ENCODE measurements at places on chromosomes 5 and 9.

DNA sequence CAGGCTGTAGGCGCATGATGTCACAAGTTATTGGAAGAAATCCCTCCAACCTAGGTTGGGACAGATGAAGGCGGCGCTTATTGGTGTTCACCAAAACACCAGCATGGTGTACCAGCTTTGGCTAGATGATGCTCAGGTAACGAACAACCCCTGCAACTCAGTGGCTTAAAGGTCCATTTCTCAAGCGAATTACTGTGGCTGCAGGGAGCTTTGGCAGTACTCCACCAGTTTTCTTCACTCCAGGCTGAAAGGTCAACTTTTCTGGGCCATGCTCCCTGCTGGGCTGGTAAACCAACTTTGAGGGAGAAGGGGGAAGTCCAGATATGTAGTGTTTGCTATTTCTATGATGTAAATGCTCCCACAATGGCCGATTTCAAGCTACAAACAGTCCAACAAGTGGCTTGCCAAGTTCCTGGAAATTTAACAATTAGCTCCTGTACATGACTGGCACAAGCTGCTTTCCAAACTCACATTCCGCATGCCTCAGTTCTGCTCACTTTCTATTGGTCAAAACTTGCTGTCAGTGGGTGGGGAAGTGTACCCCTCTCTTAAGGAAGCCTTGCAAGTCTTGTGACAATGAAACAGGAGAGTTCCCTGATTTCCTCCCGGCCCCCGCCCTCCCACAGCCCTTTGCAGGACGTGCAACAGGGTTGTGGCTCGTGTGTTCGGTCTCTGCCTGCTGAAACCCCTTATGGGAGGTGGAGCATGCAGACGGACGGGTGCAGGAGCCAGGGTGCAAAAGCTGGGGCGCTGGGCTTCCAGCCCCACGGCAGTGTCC lies 588 bp upstream of the ZBED3 start:
- no peak for DNase-seq

GRCh38 chr9:92395617-92396016 lies 8.8 kb downstream of the OGN start:
- DNase-seq = no peak

DNA sequence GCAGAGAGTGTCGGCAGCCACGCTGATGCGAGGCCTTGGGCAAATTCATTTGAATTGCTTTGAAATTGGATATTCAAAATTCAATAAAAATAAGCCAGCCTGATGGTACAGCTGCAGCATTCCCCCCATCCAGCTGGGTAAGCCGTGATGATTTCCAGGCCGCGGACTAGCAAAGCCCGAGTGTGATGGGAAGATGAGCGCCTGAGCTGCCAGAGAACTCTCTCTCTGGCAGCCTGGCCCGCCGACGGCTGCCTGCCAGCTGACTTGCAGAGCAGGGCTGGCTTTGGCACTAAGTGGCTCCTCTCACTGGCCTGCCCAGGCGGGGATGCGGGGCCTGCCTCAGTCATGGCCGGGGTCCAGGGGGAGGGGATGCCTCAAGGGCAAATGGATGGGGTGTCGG lies 268.3 kb upstream of the WWC1 start:
- no peak for DNase-seq

- no peak for DNase-seq
Observed at GRCh38 chr9:17777465-17777864, 198.6 kb downstream of the SH3GL2 start.

GRCh38 chr5:143898381-143898780 lies 86.4 kb downstream of the HMHB1 start:
- DNase-seq = no peak

- DNase-seq = no peak
Observed at GRCh38 chr5:115461093-115461492, 83.5 kb downstream of the FEM1C start.

- no peak for DNase-seq
Observed at GRCh38 chr9:128081056-128081455, 13.0 kb downstream of the SLC25A25 start.

DNA sequence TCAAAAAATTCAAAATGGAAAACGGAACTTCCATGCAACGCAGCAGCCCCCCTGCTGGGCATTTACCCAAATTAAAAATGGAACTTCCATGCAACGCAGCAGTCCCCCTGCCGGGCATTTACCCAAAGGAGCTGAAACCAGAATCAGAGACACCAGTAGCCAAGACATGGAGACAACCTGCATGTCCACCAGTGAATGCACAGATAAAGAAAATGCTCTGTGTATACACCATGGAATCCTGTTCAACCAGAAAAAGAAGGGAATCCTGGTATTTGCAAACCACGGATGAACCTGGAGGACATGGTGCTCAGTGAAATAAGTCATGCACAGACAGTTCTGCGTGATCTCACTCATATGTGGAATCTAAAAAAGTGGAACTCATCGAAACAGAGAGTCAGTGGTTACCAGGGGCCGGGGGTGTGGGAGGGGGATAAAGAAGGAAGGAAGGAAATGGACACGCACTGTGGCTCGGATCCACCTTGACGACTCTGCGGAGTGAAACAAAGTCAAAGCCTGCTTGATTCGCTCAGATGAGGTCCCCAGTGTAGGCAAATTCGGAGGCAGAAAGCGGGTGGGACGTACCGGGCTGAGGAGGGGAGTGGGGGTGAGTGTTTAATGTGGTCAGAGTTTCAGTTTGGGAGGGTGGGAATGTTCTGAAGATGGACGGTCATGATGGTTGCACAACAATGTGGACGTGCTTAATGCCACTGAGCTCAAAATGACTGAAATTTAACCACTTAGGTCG lies 40.2 kb upstream of the EXOC3 start:
- DNase-seq = no peak

DNA sequence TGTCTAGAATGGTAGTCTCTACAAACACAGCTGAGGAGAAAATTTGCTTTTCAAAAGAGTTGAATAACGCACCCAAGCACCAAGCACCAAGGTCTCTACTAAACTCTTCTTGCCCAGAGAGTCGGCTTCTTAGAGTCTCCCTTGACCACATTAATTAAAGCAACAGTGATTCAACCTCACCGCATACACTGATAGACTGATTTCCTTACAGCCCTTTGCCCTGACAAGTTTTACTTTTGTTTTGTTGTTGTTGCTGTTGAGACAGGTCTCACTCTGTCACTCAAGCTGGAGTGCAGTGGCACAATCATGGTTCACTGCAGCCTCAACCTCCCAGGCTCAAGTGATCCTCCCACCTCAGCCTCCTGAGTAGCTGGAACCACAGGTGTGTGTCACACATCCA lies 1035.7 kb upstream of the DMAC1 start:
- DNase-seq = no peak

GRCh38 chr5:80291761-80292160 lies 28.0 kb upstream of the SPZ1 start:
- DNase-seq = no peak

DNA sequence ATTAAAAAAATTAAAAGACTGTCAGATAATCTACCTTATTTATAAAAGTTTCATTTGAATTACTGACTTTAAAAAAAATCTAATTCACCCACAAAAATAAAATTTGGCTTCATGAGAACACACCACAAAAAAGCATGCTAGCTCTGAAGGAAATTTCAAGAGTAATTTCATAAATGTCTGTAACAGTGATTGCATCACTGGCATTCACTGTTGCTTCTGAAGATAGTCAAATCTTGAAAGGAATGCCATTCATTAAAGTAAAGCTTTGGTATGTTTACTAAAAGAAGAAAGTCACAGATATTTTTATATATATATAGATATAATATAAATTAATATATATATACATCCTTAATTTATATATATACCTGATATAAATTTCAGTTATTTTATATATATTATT lies 43.4 kb downstream of the NADK2 start:
- no peak for DNase-seq

GRCh38 chr5:157356576-157356975 lies 90.7 kb downstream of the CYFIP2 start:
- no peak for DNase-seq

DNA sequence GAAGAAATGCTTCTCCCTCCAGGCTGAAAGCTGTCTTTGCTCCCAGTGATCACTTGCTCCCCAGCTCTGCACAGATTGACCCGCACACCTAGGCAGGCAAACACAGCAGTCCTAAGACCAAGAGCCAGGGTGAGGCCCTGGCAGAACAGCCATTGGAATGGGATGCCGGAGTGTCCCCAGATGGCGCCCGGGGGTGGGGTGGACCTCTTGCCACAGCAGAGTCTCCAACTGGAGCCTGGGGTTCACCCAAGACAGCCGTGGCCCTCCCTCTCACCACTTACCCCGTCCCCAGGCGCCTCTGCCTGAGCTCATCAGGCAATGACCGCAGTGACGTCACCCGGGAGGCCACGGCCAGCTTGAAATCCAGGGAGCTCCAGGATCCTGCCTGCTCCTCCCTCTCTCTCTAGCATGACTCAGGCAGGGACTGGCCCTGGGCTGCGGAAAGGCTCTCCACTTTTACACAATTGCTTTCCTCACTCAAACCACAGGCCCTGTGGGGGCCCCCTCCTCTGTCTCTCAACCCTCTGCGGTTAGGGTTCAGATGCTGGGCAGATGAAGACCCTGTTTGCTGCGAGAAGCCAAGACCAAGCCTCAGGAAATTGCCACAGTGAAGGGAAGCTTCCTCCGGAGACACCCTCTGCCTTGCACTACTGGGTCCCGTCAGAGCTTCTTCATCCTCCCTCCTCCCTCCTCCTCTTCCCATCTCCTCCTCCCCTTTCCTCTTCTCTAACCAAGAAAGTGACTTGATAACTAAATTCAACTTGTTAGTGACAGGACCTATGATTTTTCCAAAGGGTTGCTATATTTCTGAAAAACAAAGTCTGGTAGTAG lies 24.3 kb upstream of the PTGES start:
- peak; percentile 2 for DNase-seq

- no peak for DNase-seq
Observed at GRCh38 chr9:33785914-33786313, 9.4 kb upstream of the PRSS3 start.

GRCh38 chr9:85516976-85517637 lies 224.6 kb downstream of the AGTPBP1 start:
- no peak for DNase-seq

GRCh38 chr5:134053840-134054338 lies 49.1 kb upstream of the VDAC1 start:
- no peak for DNase-seq

DNA sequence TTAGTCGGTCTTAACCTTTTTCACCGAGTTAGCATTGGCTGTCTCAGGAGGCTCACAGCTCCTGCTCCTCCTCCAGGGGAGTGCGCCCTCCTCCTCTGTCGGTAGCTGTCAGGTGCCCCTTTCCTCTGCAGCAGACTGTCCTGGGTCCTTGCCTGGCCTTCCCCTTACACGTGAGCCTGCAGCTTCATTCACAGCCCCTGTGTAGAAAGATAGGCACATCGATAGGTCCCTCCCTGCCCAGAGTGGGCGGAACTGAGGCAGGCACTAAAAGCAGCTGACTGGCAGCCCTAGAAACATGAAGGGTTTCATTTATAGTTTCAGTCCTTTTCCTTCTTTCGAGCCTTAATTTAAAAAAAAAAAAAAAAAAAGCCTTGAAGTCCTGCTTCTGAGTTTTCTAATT lies 17.2 kb downstream of the TENT4A start:
- DNase-seq = no peak

DNA sequence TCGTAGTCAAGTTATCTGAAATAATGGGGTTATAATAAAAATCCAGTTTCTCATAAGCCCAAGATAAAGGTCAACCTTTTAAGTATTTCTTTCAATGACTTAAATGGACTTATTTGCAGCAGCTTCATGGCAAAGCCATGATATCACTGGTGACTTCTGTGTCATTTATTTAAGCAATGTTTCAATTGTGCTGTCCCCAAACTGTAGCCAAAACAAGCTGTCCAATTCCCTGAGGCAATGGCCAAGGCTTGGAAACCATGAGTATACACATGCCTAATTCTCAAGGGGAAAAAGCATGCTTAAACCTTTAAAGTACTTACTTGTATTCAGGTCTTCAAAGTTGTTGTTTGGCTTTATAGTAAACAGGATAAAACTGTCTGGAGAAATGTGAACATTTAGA lies 376.4 kb upstream of the TNC start:
- DNase-seq = no peak

DNA sequence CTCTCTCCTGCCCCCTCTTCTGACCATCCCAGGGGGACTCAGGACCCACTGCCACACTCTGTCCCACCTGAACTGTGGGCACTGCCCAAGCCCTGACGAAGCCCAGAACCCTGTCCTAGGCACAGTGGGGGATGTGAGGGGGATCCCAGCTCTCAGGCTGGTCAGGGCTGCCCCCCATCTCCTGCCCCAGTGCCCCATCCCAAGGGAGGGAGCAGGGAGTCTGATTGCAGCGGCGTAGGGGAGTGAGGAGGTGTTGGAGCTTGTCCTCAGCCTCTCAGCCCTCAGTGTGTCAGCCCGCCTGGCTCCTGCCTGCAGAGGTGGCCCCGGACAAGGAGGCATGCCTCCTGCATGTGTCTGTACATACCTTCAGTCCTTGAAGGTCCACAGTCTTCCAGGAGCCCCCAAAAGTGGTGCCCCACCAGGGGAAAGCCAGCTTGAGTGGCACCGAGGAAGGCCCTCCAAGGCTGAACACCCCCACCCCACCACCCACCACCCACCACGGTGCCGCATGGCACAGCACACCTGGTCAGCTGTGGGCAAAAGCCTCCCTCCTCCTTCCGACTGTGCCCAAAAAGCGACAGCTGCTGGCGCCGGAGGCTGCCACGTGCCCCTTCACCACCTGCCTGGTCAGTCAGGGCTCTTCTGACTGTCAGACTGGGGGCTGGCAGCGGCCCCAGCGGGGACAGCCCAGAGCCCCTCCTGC lies 930 bp downstream of the SARDH start:
- DNase-seq = no peak

DNA sequence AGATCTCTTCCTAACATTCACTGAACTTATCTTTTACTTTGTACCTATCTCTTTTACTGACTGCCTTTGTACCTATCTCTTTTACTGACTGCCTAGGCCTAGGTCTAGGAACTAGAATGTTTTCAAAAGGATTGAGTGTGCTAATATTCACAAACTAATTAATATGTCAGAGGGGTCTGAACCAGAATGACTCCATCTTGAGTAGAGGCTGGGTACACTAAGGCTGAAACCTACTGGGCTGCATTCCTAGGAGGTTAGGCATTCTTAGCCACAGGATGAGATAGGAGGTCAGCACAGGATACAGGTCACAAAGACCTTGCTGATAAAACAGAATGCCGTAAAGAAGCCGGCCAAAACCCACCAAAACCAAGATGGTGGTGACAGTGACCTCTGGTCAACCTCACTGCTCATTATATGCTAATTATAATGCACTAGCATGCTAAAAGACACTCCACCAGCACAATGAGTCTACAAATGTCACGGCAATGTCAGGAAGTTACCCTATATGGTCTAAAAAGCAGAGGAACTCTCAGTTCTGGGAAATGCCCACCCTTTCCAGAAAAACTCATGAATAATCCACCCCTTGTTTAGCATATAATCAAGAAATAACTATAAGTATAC lies 2.5 kb upstream of the RHOBTB3 start:
- DNase-seq = no peak

- no peak for DNase-seq
Observed at GRCh38 chr5:32147236-32147635, 26.9 kb downstream of the GOLPH3 start.

- no peak for DNase-seq
Observed at GRCh38 chr5:31273631-31274378, 80.3 kb downstream of the CDH6 start.

- DNase-seq = no peak
Observed at GRCh38 chr9:3809724-3810123, 283.9 kb upstream of the RFX3 start.

- no peak for DNase-seq
Observed at GRCh38 chr5:143244000-143244736, 159.3 kb downstream of the NR3C1 start.

Data from stimulated activated CD4-positive, alpha-beta T cell treated with anti-CD3 and anti-CD28 coated beads, Interleukin-12 subunit alpha, Interleukin-12 subunit beta, amount 100 ng/mL, for 24 hours (primary cell).